ENCODE measurements at places on chromosomes 16 and 17.
A peak's percentile ranks its signal among the peaks of the same experiment; 100 is the strongest.

GRCh38 chr17:49344914-49345313 lies 17.1 kb downstream of the ZNF652 start:
- no peak for DNase-seq

GRCh38 chr16:47142821-47143676 lies 696 bp downstream of the NETO2 start:
- DNase-seq, result peak; percentile 85

DNA sequence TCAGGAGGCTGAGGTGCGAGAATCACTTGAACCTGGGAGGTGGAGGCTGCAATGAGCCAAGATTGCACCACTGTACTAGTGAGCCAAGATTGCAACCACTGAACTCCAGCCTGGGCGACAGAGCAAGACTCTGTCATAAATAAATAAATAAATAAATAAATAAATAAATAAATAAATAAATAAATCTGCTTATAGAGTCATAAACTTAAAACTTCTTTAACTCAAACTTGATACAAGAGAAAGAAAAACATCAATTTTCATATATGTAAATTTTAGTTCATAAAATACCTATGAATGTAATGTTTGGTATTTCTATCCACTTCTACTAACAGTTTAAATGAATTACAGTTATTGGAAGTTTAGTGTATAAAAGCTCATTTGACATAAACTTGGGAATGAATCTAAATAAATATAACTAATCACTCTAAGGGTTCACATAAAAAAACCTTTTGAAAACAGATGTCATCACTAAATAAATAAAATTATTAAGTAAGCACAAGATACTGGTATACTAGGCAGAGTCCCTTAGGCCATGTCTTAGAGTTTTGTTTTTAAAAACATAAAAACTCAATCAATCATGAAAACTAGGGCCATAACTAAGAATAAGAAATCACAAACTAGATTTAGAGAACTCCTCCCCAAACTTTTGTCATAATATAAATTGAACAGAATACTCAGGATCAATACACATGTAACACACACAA lies 54.1 kb downstream of the SMURF2 start:
- no peak for DNase-seq

- no peak for DNase-seq
Measured at GRCh38 chr17:38571833-38572668, 33.7 kb downstream of the SRCIN1 start.

GRCh38 chr16:31713945-31714902 lies 159.4 kb upstream of the ZNF267 start:
- no peak for DNase-seq

- DNase-seq, result no peak
Measured at GRCh38 chr16:35605921-35606320, 2146.5 kb downstream of the TP53TG3F start.

DNA sequence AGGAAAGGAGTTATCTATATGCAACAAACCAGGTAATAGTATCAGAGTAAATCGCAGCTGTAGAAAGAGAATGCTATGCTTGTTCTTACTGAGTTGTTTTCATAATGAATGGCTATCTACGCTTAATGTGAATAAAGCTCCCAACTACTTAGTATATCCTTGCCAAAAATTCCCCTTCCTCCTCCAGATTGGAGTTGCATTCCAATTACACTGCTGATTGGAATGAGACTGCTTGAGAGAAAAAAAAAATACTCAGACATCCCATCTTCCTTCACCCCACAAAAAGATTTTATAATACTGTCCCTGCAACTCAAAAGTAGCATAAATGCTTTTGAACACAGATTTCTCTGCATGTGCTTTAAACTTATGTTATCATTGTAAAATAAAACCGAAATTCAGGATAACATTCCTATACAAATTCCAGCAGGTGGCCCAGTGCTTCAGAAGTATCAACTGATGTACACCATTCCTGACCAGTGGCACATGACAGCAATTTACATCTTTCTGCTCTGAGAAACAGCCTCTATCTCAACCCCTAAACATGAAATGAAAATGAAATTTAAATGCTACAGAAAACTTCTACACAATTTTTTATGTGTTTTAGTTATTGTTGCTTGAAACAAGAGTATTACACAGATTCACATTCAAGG lies 47.0 kb downstream of the SMURF2 start:
- DNase-seq, result no peak

- no peak for DNase-seq
Measured at GRCh38 chr17:2435862-2436261, 35.0 kb upstream of the MNT start.

- DNase-seq, result peak; percentile 76
Measured at GRCh38 chr17:80891397-80892018, 100.1 kb upstream of the CHMP6 start.

GRCh38 chr16:58038219-58038641 lies 12.7 kb downstream of the MMP15 start:
- DNase-seq, result no peak

DNA sequence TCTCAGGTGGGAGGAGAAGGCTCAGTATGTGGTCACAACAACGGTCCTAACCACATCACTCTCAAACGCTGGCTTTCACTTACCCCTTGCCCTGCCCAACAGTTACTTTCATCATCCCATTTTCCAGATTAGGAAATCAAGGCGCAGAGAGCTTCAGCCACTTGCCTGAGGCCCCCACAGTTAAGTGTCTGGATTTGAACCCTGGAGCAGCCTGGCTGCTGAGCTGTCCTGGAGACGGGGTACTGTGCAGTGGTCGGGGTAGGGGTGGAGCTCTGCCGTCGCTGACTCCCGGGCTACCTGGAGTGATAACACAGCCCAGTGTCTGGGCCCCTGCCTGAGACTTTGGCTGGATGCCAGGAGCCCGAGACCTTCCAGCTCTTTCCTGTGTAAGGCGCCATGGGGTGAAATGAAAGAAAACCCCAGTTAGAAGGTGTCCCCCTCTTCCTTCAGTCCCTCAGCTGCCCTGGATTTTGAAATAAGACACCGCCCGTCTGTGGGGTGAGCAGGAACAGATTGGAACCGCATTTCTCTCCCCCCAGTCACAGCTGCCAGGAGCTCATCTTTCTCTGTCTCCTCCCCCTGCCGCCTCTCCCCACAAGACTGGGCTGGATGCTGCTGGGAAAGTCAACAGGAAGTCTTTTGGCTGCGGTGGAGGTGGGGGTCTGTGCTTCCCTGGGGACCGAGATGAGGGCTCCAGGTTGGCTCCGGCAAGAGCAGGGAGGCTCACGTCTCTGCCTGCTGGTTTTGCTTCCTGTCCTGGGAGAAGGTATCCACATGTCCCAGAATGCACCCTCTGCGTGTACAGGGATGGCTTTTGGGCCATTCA lies 280.2 kb downstream of the SEC14L1 start:
- peak; percentile 68 for DNase-seq

DNA sequence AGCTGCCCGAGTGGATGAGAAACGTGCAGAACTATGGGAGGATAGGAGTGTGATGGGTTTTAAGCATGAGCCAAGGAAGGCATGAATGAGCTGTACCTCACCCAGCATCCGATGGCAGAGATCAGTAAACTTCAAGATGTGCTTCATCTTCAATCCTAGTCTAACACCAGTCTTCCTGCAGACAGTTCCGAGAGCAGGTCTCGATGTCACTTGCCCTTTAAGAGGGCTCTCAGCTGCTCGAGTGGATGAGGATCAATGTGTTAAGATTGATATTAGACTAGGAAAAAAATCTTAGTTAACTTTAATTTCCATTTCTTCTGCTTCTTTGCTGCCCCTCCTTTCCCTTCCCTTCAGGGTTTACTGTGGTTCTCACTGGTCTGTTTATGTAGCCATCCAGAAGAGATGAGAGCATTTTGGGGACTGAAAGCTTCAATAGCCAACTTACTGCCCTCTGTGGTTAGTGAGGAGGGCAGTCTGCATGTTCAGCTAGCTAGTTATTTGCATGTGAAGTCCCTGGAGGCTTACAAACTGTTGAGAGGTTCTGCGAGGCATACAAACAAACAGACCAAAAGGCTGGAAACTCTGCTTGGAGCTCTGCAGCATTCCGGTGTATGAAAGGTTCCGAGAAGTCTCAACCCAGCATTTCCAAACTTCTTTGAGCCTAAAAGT lies 15.3 kb downstream of the KLHL36 start:
- DNase-seq, result no peak

GRCh38 chr16:61382435-61382834 lies 653.8 kb downstream of the CDH8 start:
- DNase-seq, result no peak

DNA sequence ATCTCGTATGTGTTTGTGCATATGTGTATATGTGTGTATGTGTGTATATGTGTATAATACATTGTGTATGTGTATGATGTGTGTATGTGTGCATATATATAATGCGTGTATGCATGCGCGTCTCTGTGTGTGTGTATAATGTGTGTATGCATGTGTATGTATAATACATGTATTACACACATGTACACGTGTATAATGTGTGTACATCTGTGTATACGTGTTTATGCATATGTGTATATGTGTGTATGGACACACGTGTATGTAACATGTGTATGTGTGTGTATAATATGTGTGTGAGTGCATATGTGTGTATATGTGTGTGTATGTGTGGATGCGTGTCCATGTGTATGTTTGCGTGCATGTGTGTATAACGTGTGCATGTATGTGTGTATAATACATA lies 433.7 kb upstream of the RBFOX1 start:
- DNase-seq, result no peak

- DNase-seq, result no peak
Measured at GRCh38 chr16:75267631-75268264, 16.3 kb upstream of the BCAR1 start.

DNA sequence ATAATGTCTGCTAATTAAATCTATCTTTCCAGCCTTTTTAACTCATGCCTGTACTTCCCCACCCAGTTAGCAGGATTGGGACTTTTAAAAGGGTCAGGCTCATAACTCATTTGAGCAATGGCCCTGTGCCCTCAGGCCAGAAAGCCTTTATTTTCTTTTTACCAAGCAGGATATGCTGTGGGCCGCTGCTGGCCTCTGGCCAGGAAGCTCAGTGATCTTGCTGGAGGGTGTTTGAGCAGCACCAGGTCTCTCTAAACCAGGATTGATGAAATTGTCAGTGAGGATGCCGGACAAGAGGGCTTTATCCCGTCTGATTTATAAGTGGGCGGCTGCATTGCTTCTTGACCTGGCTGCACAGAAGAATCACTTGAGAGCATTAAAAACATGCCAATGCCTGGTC lies 187.8 kb downstream of the RAB11FIP4 start:
- DNase-seq, result no peak

DNA sequence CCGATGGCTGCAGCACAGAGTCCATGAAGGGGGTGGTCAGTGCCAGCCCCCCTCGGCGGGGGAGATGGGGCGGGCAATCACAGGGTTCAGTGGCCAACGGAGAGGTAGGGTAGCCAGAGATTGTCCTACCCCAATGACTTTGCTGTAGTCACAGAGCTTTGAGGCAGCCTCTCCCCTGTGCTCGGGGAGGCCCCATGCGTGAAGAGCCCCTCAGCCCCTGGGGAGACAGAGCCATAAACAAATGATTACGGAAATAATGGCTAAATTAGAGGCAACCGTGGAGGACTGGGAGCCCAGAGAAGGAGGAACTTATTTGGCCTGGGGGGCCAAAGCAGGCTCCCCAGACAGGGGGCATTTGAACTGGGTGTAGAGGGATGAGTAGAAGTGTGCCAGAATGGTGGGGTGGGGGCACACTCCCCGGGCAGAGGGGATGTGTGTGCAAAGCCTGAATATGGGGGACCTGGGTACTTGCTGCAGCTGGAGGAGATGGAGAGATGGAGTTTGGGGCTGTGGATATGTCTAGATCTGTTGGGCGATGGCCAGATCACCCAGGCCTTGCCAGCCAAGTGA lies 164.8 kb downstream of the CMIP start:
- no peak for DNase-seq

DNA sequence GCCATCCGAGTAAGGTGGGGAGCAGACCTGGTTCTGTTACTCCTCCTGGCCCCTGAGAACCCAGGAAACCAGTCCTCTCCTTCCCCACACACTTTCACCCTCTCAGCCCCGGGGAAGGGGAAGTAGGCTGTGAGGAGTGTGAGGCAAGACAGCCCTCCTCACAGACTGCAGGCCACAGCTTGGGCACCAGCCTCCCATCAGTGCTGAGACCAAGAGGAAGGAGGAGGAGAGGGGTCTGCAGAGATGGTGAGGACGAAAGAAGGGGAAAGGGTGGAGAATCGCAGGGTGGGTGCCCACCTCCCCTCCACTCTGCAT lies 7.0 kb downstream of the G6PC3 start:
- DNase-seq, result no peak

GRCh38 chr16:15572329-15573001 lies 70.5 kb downstream of the MARF1 start:
- peak; percentile 46 for DNase-seq

GRCh38 chr17:3954976-3955672 lies 9.1 kb downstream of the ATP2A3 start:
- no peak for DNase-seq

DNA sequence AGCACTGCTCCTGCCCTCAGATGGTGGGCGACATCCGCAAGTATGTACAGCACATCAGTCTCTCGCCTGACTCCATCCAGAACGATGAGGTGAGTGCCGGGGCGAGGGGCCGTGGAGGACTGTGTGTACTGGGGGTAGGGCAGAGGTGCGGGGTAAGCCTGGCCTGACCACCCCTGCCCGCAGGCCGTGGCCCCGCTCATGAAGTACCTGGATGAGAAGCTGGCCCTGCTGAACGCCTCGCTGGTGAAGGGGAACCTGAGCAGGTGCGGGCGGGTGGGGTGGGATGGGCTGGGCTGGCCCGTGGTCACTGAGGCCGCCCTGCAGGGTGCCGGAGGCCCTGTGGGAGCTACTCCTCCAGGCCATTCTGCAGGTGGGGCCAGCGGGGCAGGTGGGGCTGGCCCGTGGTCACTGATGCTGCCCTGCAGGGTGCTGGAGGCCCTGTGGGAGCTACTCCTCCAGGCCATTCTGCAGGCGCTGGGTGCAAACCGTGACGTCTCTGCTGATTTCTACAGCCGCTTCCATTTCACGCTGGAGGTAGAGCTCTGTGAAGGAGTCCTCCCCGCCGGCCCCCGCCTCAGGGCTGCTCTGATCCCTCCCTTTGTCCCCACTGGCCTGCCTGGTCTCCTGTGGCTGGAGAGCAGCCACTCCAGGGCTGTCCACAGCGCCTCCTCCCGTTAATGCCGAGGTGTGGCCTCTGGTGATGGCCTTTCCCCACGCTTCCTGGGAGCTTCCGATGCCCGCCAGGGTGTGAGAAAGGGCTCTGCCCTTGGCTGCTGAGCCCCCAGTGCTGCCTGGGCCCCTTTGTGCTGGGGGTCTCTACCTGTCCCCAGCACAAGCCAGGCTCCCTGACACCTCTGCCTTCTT lies 5.0 kb downstream of the TSR3 start:
- DNase-seq, result no peak

DNA sequence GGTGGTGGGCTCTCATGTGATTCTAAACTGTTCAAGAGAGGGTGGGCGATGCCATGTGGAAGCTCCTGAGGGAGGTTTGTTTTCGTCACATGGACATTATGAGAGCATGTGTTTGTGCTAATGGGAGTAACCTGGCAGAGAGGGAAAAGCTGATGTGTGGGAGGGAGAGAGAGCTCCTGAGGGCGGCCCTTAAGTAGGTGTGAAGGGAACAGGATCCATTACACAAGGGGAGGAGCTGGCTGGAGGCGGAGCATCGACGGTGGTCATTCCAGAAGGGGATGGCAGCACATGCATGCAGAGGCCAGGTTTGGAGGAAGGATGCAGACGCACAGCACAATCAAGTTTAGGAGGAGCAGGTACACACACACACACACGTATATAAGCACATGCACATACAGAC lies 197.5 kb downstream of the RPTOR start:
- no peak for DNase-seq

- no peak for DNase-seq
Measured at GRCh38 chr17:64091571-64091970, 38.4 kb downstream of the ERN1 start.

- DNase-seq, result no peak
Measured at GRCh38 chr17:50749245-50749644, 18.1 kb downstream of the ANKRD40CL start.

GRCh38 chr16:85465328-85466303 lies 147.5 kb upstream of the GSE1 start:
- DNase-seq, result no peak
